ENCODE measurements at places on chromosomes 6 and 20.

DNA sequence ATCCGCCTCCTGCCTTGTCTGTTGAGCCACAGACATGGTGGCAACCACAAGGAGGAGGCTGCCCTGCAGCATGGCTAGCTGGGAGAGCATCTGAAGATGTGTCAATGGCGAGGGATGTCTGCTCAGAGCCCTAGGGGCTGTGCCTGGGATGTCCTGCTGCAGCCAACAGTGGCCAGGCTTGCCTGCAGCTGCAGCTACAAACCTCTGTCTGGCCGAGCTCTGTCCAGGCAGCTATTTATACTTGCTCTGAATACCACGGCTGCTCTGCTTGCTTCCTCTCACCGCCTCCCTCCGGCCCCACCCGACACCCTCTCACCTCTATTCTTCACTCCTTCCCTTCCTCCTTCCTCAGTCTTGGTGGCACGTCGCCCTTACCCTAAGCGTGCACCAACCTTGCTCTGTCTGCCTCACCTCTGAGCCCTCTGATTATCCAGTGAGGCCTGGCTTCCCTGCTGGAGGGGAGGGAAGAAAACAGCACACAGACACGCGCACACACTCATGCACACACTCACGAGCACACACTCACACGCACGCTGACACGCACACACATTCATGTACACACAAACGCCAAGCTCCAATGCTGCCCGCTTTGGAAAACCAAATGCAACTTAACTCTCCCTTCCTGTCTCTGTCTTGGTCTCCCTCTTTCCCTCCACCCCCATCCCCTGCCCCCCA, at the start of gene ANGPT4:
TSS of gene ANGPT4 (minus strand) at position 210 of the 675 bp plus-strand sequence. CDS start at position 90, 120 bp downstream.
- DNase-seq: no peak

- DNase-seq: no peak
Observed at GRCh38 chr6:113847447-113847846, 9.7 kb upstream of the MARCKS start.

DNA sequence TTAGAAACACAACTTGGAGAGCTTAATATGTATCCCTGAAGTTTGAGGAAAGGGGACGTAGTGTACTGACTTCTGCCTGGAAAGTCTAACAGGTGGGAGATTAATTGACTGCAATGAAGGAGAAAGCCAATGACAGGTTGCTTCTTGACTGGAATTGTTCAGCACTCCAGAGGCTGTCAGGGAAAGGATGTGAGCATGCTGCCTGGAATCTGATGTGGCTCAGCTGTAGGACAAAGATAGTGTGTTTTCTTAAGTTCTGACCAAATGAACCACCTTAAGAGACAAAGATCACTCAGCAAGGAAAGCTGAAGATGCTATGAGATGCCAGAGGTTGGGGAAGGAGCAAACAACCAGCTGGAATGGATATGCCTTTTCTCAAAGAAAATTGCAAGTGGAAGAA, 185.8 kb downstream of the PHF3 start:
- no peak for DNase-seq

DNA sequence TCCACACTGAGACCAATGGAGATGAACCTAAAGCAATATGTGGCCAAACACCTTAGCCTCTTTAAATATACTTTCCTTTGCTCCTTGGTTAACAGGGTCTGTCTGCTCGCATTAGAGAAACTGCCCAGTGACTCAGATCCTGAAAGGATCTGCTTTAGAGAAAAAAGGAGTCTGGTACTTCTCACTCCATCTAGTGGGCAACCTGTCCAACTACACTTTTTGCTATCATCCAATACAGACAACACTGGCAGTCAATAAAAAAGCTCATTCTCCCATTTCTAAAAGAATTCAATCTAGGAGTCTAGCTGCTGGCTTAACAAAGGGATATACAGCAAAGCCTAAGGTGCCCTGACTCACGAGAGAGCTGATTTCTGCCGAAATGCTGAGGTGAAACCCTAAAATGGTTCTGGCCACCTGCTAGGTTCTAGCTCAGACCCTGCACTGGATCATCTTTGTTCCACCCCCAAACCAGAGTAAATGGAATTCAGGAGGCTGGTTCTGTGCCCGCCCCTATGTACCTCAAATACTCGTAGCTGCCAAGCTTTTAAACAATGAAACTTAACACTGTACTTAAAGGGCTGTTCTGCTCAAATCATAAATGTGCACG, 11.5 kb downstream of the GNL1 start:
- DNase-seq: peak; percentile 25

DNA sequence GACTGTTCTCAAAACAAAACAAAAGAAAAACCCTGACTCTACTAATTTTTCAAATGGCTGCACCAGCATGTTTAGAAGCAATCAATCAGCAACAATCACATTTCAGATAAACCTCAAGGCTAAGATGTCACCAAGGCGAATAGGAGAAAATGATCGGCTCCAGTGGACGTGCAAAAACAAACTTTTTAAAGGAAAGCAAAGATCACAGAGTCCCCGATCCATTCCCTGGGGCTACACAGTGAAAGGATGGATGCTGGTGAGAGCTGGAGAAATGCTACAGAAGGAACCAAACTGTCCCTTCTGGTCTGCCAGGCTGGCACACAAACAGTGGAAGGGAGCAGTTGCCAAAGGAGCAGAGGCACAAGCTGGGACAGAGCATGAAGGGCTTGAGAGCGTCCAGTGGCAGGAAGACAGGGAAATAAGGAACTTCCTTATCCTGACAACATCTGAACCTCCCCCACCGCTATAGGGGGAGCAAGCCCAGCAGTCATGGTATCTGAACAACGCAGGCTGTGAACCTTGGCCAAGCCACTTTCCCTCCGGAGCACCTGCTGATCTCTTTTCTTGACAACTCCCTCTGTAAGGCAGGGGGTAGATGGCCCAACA, 73.7 kb upstream of the HIVEP1 start:
- DNase-seq: no peak

DNA sequence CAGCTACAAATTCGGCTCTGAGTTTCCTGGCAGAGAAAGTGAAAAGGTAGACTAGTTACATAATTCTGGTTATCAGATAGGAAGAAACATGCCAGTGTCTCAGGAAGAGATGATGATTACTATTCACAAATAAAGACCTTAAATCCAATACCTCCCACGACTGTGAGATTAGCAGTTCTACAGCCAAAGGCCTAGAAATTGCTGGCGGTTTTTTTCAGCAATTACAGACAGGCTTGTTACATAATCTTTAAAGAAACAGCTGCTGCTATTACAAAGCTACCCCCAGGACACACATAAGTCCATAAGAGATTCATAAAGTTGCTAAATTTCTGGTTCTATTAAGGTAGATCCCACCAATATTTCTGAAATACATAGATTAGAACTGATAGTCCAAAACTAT, 40.2 kb downstream of the PIGU start:
- DNase-seq: no peak

DNA sequence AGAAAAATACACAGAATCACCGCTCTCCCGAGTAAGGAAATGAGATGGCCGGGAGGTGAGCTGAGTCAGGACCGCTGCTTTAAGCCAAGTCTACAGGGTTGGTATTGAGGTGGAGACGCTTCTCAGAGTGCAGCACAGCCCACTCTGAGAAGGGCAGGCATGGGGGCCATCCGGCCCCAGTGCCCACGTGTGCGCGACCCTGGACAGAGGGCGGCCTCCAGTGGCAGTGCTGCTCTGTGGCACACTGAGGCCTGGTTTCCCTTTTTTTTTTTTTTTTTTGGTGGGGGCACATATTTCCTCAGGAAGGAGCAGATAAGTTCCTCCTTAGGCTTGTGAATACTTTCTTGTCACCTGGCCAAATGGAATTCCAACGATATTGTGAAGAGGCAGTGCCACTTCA, 88.8 kb downstream of the FOXC1 start:
- DNase-seq: no peak

GRCh38 chr20:42338294-42339201, 720.4 kb upstream of the CHD6 start:
- DNase-seq: no peak

DNA sequence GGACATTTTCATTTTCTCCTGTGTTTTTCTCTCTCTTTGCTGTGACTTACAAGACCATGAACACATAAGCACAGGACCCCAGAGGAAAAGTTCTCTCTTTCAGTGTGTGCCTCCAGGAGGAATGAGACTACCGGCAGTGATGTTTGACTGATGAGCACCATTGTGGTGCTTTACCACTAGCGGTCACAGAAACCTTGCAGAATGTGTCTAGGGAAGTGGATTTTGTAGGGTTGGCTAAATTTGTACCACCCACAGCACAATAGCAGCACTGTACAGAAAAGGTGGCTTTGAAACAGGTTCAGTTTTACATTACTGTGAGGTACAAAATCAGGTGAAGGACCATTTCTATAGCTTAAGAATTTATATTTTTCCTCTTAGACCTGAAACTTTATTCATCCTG, 301.9 kb upstream of the SUPT3H start:
- DNase-seq: no peak

DNA sequence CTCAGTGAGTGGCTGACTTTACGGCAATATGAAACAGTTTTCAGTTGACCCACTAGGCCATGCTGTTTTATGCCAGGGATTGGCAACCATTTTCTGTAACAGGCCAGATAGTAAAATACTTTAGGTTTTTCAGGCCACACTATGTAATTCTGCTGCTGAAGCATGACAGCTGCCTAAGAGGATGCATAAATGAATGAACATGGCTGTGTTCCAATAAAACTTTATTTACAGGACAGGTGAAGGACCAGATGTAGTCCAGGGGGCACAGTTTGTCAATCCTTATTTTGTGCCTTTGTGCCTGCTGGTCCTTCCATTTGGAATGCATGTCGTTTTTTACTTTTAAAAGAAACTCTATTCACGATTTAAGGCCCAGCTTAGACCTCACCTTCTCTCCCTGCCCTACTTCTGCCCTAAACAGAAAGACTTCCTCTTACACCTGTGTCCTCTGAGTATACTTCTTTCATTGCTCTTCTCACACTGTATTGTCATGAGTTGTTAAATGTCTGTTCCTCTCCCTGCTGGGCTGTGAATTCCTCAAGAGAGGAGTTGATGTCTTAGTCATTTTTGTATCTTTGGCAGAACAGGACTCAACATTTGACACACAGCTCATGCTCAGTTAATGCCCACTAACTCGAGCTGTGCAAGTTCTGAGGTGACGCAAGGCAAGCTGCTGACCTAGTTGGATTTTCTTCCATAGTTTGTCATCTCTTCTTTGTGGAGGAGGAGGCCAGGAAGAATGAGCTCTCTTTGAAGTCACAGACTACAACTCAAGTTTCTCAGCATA, 90.1 kb upstream of the MAP7 start:
- no peak for DNase-seq

DNA sequence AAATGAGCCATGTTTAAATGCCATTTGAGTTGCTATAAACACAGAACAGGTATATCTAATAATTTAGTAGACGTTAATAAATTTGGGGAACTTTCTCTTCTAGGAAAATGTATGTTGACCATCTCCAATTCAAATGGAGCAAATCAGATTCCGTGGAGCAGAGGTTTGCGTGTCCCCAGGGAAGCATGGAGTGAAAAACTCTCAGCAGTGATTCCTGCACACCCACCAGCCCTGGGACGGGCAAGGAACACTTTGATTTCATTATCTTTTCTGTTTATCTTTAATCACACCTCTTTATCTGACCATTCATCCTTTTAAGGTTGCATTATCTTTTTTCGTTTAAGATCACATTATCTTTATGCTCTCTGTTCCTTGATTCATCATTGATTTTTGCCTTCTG, 95.0 kb downstream of the RNASET2 start:
- DNase-seq: no peak
